ENCODE measurements at places on chromosomes 4 and X.

GRCh38 chr4:76691807-76692582 lies 205.9 kb downstream of the SOWAHB start:
- no peak for DNase-seq

GRCh38 chrX:24395775-24396174 lies 35.3 kb downstream of the SUPT20HL1 start:
- DNase-seq, result no peak

GRCh38 chrX:133323431-133323830 lies 91.9 kb downstream of the GPC4 start:
- no peak for DNase-seq

DNA sequence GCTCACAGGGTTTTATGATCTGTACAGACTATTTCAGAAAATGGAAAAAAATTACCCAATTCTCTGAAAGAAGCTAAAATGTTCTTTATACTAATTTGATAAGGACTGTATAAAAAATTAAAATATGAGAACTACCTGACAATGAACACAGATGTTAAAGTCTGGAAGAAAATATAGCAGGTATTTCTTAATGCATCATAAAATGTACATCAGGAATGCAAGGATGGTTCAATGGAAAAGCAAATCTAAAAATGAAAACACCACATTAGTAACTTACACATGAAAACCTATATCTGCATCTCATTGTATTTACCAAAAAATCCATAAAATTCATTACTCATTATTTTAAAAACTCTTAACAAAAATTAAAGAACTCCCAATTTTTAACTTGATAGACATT lies 39.4 kb downstream of the ARHGAP6 start:
- DNase-seq, result no peak

DNA sequence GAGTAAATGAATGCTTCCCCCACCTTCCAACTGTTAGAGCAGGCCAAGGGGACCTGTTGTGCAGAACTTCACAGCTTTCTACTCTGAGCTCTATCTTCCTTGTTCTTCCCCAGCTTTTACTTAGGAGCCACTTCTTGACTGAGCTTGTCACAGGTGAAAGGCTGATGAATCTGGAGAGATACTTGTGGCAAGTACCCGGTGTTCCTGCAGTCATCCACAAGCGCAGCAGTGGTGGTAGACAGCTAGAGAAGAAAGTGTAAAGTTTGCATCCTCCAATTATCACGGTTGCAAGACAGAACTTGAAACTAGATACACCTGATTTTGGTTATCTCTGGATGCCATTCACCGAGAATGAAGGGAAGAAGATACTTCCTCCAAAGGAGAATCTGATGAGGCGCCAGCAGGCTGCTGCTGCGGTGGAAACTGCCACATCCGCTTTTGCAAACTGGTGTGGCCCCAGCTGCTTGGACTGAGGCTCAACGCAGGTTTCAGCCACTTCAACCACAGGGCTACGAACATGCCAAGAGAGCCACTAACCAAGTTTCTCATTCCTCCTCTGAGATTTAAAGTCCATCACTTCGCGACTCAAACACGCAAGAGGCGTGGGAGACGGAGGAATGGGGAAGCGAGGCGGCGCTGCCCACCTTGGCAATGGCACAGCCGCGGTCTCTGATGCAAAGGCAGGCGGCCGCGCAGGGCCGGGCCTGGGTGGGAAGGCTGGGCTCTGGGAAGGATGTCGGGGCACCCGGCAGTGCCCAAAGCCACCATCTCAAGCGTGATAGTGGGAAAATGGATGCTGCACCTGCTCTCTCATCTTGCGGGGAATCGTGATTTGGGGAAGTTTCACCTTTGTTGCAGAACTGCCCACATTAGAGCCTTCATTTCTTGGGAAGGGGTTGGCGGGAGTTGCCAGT lies 1.3 kb upstream of the FHIP1A start:
- DNase-seq, result no peak

DNA sequence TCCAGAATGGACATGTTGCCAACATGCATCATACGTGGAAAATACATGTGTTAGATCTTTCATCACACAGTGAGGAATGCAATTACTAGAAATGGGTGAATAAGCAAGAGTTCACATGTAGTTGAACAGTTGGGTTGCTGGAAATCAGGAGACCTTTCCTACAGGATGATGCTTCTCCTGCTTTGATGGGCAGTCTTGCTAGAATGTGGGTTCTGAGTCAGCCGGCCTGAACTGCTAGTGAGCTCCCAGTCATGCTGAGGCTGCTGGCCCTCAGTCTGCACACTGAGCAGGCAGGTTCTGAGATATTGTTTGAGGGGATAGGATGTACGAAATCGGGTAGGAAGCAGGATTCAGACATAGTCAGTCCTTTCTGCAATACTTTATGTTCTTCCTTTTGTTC lies 20.2 kb downstream of the MSL3 start:
- DNase-seq, result no peak

GRCh38 chr4:65437102-65437501 lies 233.2 kb downstream of the EPHA5 start:
- DNase-seq, result no peak

DNA sequence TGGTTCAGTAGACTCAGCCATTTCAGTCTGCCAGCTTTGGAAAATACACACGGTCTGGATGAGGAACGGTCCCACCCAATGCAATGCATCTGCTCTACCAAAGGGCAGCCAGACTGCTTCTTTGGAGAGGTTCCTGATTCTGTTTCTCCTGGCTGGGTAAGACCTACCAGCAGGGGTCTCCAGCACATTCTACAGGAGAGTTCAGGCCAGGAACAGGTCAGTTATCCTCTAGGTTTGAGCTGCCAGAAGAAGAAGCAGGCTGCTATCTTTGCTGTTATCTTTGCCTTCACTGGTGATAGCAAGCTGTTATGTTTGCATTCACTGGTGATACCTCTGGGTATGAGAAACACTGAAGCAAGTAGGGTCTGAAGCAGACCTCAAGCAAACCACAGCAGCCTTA lies 45.5 kb upstream of the PBDC1 start:
- no peak for DNase-seq

DNA sequence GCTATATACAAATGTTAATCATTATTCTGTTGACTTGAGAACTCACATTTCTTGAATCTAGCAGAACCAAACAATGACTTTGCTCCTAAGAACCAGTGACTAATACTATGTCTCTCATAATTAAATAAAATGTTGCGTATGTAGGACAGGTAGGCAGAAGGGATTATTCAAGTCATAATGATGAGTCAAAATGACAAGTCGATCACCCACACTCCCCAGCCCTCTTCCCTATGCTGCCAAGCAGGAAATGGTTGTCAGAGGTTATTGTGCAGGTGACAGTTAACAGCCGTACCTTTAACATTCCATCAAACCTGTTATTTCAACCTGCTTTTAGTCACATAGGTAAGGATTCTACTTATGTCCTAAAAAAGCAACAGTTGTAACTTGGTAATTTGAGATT lies 22.0 kb upstream of the STK26 start:
- no peak for DNase-seq

- DNase-seq, result no peak
These were observed 128.2 kb downstream of the RASGEF1B start for GRCh38 chr4:81343536-81343935.

DNA sequence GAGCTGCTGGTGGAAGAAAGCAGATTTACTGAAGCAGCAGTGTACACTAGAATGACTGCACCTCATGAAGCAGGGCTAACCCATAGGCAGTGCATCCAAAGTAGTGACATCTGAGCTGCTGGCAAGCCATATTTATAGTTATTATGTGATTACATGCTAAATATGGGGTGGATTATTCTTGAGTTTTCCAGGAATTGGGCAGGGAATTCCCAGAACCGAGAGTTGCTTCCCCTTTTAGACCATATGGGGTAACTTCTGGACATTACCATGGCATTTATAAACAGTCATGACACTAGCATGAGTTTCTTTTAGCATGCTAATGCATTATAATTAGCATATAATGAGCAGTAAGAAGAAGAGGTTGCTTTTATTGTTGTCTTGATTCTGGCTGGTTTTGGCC lies 665.8 kb upstream of the POU3F4 start:
- DNase-seq, result no peak

DNA sequence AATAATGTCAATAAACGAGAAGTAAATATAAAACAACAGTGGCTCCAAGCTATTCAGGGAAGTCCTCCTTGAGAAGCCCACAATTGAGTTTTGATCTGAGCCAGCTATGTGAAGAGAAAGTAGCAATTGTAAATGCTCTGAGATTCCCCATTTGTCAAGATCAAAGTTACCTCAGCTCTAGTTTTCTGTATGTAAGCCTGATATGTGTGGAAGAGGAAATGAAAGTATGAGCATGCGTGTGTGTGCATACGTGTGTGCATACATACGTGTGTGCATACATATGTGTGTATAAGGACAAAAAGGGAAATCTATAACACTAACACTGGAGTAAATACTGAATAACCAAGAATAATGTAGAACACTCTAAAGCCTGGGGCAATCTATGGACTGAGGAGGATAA lies 130.3 kb downstream of the SCFD2 start:
- no peak for DNase-seq

DNA sequence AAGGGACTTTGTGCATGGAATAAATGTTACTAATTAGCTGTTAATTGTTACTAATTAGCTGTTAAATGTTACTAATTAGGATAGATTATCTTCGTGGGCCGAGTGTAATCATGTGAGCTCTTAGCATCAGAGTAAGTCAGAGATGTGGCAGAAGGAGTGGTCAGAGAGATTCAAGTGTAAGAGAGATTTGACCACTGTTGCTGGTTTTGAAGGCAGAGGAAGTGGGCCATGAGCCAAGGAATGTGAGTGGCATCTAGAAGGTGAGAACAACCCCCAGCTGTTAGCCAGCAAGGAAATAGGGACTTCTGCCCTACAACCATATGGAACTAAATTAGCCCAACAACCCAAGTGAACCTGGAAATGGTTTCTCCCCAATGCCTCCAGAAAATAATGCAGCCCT lies 28.2 kb downstream of the ODAPH start:
- no peak for DNase-seq

GRCh38 chr4:183783991-183784553 lies 121.0 kb upstream of the STOX2 start:
- DNase-seq, result no peak

GRCh38 chrX:21996872-21997455 lies 35.2 kb upstream of the PHEX start:
- no peak for DNase-seq

Data from stimulated activated CD8-positive, alpha-beta memory T cell treated with anti-CD3 and anti-CD28 coated beads, Interleukin-7, amount 100 ng/mL, for 24 hours (primary cell).